Renal pelvis (tissue), 12 donors: ENCODE measurements at places on chromosomes 16 and 17. TPM values are rescaled to one million over a fixed set of nuclear protein-coding genes. Genes with fewer than 3 reads are reported as not detected.

VASN gene
- polyA plus RNA-seq: 67.2 TPM

DNAJA2 gene
- polyA plus RNA-seq: 88.0 TPM

KRT12 gene
- polyA plus RNA-seq: 0.36 TPM

SDK2 gene
- polyA plus RNA-seq: 10.0 TPM

KRT17 gene
- 4.8 TPM for polyA plus RNA-seq

RCVRN gene
- polyA plus RNA-seq: 0.47 TPM

ARHGAP44 gene
- 9.0 TPM for polyA plus RNA-seq

TBC1D3C gene
- polyA plus RNA-seq: not detected

CMTM2 gene
- polyA plus RNA-seq: 0.56 TPM

KLHL10 gene
- polyA plus RNA-seq: 0.24 TPM

KRTAP17-1 gene
- not detected for polyA plus RNA-seq

PDIA2 gene
- polyA plus RNA-seq: 1.4 TPM

ITGAD gene
- 0.28 TPM for polyA plus RNA-seq

KRTAP9-6 gene
- polyA plus RNA-seq: 0.09 TPM

PITPNM3 gene
- 8.2 TPM for polyA plus RNA-seq

CTRB1 gene
- polyA plus RNA-seq: 0.30 TPM

OTOP2 gene
- polyA plus RNA-seq: not detected

MFAP4 gene
- 181 TPM for polyA plus RNA-seq

DNA sequence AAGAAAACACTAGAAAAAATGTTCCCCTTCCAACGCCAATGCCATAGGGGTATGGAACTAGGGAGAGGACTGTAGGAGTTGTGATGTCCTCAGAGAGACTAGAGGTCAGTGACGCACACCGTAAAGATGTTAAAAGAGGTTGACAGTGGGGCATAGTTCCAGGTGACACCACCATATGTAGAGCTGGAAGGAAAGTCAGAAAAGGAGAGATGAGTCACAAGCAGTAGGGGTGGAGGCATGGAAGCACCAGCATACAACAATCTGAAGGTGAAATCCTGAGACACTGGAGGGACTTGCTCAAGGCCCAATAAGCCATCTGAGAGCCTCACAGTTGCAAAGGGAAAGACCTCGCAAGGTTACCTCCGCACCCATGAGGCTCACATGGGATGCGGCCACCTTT is 76.0 kb downstream of the ZNF18 start:
- DNase-seq: no peak

- no peak for DNase-seq
Measured at GRCh38 chr16:1642148-1642547, 30.0 kb downstream of the CRAMP1 start.

GRCh38 chr17:82105882-82106687 is 8.0 kb upstream of the FASN start:
- peak; percentile 49 for DNase-seq

- peak; percentile 38 for DNase-seq
Measured at GRCh38 chr17:3944485-3945388, 19.5 kb downstream of the ATP2A3 start.

GRCh38 chr16:56181401-56181800 is 9.9 kb upstream of the GNAO1 start:
- no peak for DNase-seq

- DNase-seq: no peak
Measured at GRCh38 chr17:79255456-79255855, 180.8 kb downstream of the ENGASE start.

GRCh38 chr16:1413684-1414531 is 596 bp downstream of the UNKL start:
- DNase-seq: peak; percentile 67

- no peak for DNase-seq
Measured at GRCh38 chr16:83810901-83811300, 3.1 kb downstream of the HSBP1 start.

DNA sequence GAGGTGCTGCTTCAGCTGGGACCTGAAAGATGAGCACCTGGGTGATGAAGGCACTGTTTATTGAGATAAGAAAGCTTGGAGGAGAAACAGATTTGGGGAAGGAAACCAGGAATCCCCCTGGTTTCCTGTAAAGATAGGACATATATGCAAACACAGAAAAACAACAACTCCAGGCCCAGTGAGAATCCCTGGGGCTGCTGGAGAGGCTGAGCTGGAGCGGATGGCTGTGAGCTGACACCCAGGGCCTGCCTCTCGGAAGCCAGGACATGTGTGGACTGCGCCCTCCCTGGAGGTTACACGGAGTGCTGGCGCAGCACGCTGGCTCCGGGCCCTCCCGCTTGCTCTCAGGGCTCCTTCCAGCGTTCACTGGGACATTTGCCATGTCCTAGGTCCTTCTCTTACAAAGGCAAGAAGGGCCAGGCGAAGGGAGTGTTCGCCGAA is 57.5 kb downstream of the CYB5B start:
- DNase-seq: peak; percentile 51

- no peak for DNase-seq
Measured at GRCh38 chr17:29233301-29233700, 13.4 kb upstream of the CRYBA1 start.

DNA sequence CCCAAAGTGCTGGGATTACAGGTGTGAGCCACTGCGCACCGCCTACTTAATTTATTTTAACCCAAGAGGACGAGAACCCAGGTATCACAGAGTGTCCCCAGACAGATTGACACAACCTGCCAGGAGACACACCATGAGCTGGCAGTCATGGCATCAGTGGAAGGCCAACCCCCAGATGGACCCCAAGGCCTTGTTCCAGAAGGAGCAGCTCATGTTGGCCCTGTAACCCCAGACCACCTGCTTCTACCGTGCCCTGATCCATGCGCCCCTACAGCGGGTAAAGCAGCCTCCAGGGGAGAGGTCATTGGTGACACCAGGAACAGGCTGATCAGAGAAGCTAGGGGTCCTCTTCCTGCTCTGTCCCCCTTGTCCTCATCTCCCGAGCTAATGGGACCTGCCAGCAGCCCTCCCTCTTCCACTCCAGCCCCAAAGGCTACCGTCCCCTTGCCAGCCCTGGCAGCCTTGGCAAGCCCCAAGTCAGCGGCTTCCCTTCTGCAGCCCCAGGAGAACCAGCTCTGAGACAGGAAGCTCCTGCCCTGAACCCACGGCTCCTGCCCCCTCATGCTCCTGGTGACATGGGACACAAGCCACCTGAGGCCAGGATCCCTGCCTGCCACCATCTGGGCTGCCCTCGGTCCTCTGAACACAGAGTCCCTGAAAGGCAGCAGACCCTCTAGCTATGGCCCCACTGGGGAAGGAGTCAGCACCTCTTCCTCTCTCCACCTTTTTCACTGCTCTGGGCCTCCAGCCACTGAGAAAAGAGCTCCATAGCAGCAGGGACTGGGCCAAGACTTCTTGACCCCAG is 6.3 kb downstream of the SULT1A1 start:
- DNase-seq: no peak

- DNase-seq: no peak
Measured at GRCh38 chr16:68452176-68452575, 3.9 kb upstream of the SMPD3 start.

GRCh38 chr17:44053125-44053872 is 13.2 kb downstream of the LSM12 start:
- DNase-seq: no peak

DNA sequence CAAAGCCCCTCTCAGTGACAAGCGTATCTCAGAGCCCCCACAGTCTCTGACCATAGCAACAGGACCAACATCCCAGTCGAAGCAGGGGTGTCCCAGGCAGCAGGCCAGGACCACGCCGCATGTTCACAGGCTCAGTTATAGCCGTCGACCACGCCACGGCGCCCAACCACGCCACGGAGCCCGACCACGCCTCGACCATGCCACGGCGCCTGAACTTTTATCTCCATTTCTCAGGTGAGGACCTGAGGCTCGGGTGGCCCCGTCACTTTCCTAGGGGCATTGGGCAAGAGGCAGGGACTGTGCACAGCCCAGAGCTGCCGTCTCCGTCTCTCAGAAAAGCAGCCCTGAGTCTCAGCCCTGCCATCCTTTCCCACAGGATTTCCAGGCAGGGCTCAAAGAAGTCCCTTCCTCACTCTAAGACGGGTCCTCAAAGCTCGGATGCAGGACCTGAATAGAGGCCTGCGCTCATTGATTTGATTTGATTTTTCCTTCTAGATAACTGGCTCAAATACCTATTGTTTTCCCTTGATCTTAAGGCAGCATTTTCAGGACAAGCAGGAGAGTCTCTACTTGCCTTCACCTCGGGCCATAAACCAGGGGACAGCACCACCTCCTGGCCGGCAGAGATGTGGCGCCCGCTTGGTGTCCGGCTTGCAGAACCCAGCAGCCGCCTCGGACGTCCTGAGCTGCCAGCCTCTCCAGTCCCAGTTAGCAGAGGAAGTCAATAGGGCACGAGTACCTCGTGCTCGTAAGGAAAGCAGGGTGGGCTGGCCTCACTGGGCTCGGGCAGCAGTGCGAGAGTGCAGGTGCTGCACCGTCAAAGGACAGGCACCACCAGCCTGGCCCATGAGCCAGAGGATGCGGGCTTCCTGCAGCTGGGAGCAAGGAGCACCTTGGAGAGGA is 38.8 kb downstream of the C16orf95 start:
- DNase-seq: peak; percentile 83

- no peak for DNase-seq
Measured at GRCh38 chr16:83623892-83624291, 183.9 kb upstream of the HSBP1 start.

- no peak for DNase-seq
Measured at GRCh38 chr17:76142585-76143041, 1.6 kb upstream of the FOXJ1 start.

DNA sequence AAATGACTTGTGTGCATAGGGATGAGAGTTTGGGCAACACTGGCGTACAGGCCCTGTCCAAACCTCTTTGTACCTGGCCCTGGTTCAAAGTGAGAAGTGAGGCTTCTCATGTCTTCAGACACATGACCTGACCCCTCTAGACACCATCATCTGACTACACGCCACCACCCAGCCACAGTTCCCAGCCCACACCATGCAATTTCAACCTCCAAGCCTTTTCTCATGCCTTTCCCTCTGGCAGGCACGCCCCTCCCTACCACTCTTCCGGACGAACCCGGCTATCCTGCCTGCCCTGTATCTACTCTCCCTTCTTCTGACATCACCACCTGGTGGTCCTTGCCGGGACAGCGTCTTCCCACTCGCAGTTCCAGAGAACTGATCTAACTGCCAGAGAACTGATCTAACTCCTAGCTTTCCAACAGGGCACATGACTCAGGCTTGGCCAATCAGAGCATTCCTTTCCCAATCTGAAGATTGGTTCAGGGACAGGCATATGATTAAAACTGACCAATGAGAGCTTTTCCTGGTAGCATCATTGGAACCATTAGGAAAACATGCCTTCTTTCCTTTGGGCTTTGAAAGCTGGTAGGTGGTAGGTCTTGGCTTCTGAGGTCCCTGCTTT is 27.1 kb upstream of the IL21R start:
- DNase-seq: peak; percentile 73

DNA sequence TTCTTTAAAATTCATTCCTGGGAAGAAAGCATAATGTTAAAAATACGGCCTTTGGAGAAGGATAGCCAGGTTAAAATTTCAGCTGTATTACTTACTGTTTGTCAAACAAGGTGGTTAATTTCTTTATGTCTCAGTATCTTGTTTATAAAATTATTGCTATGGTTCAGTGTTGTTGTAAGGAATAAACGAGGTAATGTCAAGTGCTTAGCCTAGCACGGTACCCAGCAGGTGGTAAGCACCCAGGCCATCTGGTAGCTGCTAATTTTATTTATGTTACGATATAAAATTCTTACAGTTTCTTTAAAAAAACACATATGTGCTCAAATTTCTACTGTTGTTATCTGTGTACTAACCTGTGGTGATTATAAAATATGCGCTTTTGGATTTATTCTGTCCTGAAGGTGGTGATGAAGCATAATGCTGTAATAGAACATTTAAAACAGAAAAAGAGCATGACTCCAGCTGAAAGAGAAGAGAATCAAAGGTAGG is 48.9 kb downstream of the C17orf58 start:
- no peak for DNase-seq

GRCh38 chr17:2710803-2711607 is 559 bp downstream of the CLUH start:
- DNase-seq: no peak

GRCh38 chr17:13597723-13598347 is 3.9 kb downstream of the HS3ST3A1 start:
- DNase-seq: no peak

DNA sequence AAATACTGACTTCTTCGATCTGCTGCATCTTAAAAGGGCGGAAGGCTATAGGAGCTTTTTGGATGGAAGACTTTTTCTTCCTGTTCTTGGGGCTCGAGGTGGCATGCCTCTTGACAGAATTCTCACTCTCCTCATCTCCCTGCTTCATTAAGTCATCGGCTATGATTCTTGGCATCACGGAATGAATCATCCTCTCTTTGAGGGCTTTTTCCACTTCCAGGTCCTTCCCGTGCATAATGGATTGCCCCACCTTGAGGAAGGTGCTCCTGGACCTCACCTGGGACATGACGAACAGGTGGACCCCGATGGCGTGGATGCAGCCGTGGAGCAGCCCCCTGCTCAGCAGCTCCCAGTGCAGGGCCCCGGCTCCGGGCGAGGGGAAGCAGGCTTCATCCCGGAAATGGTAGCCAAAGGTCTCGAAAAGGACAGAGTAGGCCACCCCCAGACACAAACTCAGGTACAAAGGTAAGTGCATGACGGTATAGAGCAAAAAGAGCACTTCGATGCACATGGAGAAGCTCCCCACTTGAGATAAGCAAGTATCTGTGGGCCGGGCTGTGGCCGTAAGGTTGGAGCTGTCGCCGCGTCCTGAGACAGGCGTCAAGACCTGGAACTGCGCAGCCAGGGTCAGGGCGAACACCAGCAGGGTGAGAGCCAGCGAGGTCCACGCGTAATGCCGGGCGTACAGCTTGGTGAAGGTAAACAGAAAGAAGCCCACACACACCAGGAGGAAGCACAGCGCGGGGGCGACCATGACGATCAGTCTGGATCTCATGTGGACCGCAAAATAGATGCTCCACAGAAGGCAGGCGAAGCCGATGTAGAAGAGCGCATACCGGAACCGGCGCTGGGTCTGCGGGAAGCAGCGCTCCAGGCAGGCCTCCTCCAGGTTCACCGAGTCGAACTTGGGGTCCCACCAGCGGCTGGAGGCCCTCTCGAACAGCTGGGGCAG is 1.7 kb downstream of the ADCY9 start:
- DNase-seq: no peak

- DNase-seq: no peak
Measured at GRCh38 chr17:38550661-38551060, 55.1 kb downstream of the SRCIN1 start.

GRCh38 chr16:86556576-86556975 is 1.5 kb upstream of the MTHFSD start:
- no peak for DNase-seq

GRCh38 chr16:47504599-47504998 is 43.5 kb downstream of the PHKB start:
- no peak for DNase-seq

GRCh38 chr17:72946156-72946555 is 146.3 kb downstream of the SLC39A11 start:
- DNase-seq: no peak

GRCh38 chr17:5122586-5123342 is 6.9 kb downstream of the USP6 start:
- DNase-seq: peak; percentile 37

GRCh38 chr17:17315142-17315821 is 12.1 kb downstream of the NT5M start:
- no peak for DNase-seq
